ENCODE measurements at places on chromosomes 4 and X.

GRCh38 chr4:79358438-79358837 is 32.6 kb upstream of the NAA11 start:
- no peak for DNase-seq

- DNase-seq = peak; percentile 3
Observed at GRCh38 chr4:186104114-186104889, at the start of gene FAM149A. FAM149A (plus strand) TSS chr4:186104704.

DNA sequence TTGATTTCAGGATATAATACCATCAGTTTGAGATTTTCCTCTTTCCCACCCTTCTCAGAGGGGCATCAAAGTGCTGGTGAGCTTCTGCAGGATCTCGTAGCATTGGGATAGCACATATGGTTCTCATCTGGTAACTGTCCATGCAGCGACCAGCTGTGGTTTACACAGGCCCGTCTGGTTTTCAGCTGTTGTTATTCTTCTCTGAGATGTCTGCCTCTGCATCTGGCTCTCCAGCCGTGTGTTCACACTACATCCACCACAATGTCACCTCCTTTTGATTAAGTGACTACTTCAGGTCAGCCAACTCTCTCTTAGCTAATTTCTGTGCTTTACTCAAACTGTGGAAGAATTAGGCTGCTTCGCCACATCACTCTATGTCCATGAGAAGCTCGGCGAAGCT is 676.7 kb upstream of the TENM3 start:
- DNase-seq = no peak

- DNase-seq = no peak
Observed at GRCh38 chr4:101282076-101282844, 65.1 kb downstream of the PPP3CA start.

DNA sequence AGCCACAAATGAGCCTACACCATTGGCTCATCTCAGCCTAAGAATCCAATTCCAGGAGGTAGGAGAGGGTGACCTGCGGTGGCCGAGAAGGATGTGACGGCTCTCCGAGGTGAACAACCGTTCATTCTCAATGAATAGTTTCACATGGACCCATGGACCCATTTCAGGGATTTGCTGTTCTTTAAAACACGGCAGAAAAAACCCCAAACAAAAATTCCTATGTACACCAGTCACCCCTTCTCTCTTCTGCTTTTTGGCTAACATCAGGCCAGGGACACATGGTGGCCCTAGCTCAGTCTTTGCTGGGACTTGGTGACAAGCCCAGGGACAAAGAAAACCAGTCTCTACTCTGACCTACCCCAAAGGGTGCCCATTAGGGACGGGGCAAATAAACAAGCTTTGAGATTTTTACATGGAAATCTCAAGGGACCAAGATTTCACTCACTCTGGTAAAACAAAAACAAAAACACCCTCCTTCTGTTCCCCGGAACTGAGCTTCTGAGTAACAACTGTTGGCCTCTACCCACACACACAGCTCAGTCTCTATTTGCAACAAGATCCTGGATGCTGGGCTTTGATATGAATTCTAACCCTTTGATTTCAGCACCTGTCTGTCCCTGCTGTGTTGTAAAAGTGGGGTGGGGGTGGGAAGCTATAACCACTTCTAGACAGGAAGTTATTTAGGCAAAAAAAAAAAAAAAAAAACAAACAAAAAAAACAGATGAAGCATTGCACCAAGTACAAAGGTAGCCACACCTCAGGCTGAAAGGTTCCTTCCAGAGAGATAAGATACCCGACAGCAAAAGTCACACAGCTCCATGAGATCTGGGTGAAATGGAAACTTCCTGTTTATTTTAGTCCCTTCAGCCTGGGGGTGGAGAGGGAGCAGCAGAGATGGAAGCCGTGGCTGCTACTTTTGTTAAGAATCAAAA is 49.0 kb downstream of the DDX3X start:
- no peak for DNase-seq

- no peak for DNase-seq
Observed at GRCh38 chr4:105714071-105714521, 5.5 kb downstream of the GSTCD start.

GRCh38 chr4:100494166-100494565 is 23.7 kb downstream of the EMCN start:
- DNase-seq = no peak

GRCh38 chrX:54708404-54708803 is 89.7 kb downstream of the ITIH6 start:
- DNase-seq = no peak

DNA sequence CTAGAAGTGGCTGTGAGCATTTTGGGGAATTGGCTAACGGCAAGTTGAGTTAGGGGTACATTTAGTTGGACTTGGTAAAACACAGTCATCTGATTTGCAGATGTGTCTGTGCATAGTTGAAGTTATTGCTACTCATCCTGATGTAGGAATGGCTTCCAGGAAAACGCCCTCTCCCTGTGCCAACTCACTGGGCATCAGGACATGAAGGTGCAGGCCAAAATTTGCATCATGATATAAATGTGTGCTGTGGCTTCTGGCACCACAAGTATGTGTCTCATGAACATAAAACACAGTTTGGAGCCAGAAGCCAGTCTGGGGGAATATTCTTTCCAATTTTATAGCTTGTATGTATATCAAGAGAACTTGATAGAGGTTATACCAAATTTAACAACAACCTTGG is 54.2 kb upstream of the CBR4 start:
- no peak for DNase-seq

GRCh38 chr4:179415847-179416223 is 1973.6 kb upstream of the AGA start:
- DNase-seq = no peak

DNA sequence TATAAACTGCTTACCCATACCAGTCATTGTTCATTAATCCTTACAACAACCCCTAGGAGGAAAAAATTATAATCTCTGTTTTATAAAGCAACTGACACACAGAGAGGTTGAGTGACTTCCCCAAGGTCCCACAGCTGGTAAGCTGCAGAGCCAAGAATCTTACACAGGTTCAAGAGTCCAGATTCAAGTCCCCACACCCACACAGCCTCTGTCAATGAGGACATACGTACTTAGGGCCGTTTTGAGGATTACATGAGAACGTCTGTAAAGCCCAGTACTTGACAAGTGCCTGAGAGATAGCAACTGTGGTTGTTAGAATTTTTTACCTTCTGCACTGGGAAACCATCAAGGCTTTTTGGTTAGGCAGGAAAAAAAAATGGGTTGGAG is 556 bp upstream of the SLC25A43 start:
- DNase-seq = no peak

DNA sequence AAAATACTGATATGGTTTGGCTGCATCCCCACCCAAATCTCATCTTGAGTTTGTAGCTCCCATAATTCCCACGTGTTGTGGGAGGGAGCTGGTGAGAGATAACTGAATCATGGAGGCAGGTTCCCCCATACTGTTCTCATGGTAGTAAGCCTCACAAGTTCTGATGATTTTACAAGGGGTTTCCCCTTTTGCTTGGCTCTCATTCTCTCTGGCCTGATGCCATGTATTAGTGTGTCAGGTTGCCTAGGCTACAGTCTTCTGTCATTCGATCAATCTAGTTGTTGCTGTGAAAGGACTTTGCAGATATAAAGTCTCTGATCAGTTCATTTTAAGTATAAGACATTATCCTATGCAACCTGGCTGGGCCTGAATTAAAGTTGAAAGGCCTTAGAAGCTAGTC is 209.3 kb upstream of the MAOA start:
- no peak for DNase-seq

DNA sequence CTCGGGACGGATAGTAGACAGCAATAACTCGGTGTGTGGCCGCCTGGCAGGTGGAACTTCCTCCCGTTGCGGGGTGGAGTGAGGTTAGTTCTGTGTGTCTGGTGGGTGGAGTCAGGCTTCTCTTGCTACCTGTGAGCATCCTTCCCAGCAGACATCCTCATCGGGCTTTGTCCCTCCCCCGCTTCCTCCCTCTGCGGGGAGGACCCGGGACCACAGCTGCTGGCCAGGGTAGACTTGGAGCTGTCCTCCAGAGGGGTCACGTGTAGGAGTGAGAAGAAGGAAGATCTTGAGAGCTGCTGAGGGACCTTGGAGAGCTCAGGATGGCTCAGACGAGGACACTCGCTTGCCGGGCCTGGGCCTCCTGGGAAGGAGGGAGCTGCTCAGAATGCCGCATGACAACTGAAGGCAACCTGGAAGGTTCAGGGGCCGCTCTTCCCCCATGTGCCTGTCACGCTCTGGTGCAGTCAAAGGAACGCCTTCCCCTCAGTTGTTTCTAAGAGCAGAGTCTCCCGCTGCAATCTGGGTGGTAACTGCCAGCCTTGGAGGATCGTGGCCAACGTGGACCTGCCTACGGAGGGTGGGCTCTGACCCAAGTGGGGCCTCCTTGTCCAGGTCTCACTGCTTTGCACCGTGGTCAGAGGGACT is 5.7 kb upstream of the MSANTD1 start:
- DNase-seq = no peak

GRCh38 chrX:18931972-18932371 is 51.9 kb downstream of the PHKA2 start:
- no peak for DNase-seq

GRCh38 chr4:23388699-23389395 is 501.0 kb downstream of the PPARGC1A start:
- DNase-seq = no peak

DNA sequence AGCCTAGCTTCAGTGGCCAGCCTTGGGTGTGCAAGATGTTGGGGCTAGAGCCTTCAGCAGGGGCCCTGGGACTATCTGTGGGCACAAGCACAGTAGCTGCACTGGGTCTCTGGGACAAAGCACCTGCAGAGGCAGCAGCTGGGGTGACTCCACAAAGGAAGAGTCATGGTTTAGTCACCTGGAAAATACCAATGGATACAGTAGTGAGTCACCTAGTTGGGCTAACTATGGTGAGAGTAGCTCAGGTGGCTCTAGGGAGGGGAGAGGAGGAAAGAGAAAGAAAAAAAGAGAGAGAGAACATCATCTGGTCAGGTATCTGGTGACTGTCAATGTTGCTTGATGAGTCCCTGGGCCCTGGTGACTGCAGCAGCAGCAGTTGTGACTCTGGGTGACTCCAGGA is 72.9 kb upstream of the SPIN4 start:
- no peak for DNase-seq

Data from cerebellum (tissue), 4 donors.